Camera-type eye (tissue), 1 donor: ENCODE measurements at places on chromosomes 2 and 18. TPM values are rescaled to one million over a fixed set of nuclear protein-coding genes. Genes with fewer than 3 reads are reported as not detected.

Gene SLC9A2
- total RNA-seq = 0.49 TPM

Gene RPS27A
- 930 TPM for total RNA-seq

Gene CRACDL
- 4.6 TPM for total RNA-seq

Gene SERPINB2
- total RNA-seq = 2.0 TPM

Gene TRIM43
- not detected for total RNA-seq

Gene RALBP1
- 64.7 TPM for total RNA-seq

Gene ALPP
- not detected for total RNA-seq
